B cell (primary cell): ENCODE measurements at places on chromosomes 7 and 10.

GRCh38 chr10:77084431-77085144 lies 553.0 kb downstream of the KCNMA1 start:
- H3K4me3 ChIP-seq, result no peak overlapping the region
- no peaks in the 10 kb centered on the region for H3K36me3 ChIP-seq
- no peaks in the 10 kb centered on the region for H3K4me1 ChIP-seq
- DNase-seq, result no peak
- no peak overlapping the region for H3K27ac ChIP-seq

DNA sequence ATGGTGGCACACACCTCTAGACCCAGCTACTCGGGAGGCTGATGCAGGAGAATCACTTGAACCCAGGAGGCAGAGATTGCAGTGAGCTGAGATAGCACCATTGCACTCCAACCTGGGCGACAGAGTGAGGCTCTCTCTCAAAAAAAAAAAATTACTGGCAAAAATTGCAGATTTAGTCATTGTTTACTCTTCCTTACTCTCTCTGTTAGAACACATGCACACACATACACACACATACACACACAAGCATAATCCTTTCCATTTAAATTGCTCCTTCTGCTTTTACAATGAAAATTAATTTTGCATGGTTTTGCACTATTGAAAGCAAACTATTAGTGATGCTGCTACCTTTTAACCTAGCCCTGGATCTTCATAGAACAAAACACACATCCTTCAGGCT lies 15.4 kb upstream of the UCN3 start:
- DNase-seq, result no peak
- H3K4me3 ChIP-seq, result no peak overlapping the region
- H3K27me3 ChIP-seq, result no peaks in the 10 kb centered on the region
- H3K27ac ChIP-seq, result no peak overlapping the region

DNA sequence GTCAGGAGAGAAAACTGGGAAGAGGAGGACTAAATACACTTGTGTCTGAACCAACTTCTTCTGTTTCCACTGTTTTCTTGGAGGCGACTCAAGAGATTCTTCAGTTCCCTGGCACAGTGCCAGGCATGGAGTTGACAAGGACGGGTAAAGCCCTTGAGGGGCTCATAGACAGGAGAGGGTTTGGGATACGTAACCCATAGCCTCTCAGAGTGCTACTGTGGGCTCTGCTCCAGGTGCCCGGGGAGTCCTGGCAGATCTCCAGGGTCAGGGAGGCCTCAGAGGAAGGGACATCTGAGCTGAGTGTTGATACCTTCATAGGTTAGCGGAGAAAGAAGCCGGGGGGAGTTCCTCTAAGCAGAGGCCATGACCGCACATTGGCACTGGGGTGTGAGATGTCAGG lies 42.0 kb downstream of the GALNT17 start:
- no peaks in the 10 kb centered on the region for H3K36me3 ChIP-seq
- H3K4me1 ChIP-seq, result no peaks in the 10 kb centered on the region
- no peak overlapping the region for H3K4me3 ChIP-seq
- no peak overlapping the region for H3K27ac ChIP-seq
- no peak for DNase-seq
- H3K27me3 ChIP-seq, result no peaks in the 10 kb centered on the region

GRCh38 chr7:99607548-99607947 lies 9.2 kb upstream of the ZSCAN25 start:
- DNase-seq, result no peak
- H3K4me3 ChIP-seq, result no peak overlapping the region
- no peak overlapping the region for H3K27ac ChIP-seq

DNA sequence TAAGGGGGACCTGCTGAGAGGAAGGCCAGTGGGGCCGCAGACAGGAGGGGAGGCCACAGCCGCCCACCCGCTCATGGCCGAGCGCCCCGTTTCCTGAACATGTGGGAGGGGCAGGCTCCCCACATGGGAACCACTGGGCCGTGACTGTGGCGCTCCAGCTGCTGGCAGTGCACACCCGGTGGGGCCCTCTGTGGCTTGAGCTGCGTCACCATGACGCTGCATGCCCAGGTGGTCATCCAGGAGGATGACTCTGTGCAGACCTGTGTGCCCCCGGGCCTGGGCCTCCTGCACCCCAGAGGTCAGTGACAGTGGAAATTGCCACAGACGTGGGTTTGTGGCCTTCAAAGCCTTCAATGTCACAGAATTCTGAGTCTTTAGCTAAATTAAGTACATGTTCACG lies 85.1 kb downstream of the MGMT start:
- H3K4me1 ChIP-seq, result peaks cover 6% of the 10 kb centered on the region
- no peaks in the 10 kb centered on the region for H3K36me3 ChIP-seq
- DNase-seq, result peak; percentile 38
- no peak overlapping the region for H3K27ac ChIP-seq

DNA sequence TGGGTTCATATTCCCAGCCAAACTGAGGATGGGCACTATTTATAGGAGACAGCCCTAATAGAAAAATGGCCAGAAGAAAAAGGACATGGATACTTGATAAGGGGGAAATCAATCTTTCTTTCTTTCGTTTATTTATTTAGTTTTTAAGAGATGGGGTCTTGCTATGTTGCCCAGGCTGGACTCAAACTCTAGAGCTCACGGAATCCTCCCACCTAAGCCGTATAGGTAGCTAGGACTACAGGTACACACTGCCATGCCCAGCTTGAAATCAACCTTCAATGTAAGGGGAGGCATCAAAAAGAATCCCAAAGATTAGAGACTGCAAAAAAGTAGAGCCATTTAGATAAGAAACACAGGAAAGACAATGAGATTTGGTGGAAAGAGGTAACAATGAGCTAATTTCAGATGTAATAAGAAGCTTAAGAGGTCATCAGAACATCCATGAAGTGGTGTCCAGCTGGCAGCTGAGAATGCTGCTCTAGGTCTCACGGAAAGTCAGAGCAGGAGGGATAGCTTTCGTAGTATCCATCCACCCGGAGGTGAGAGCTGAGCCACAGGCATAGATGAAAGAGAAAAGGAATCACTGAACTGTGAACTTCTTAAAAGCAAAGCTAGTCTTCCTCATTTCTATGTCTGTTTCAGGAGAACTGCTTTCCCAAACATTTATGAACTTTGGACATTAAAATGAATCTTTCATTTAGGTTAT lies 10.5 kb upstream of the ABLIM1 start:
- no peak overlapping the region for H3K4me3 ChIP-seq
- no peak overlapping the region for H3K27ac ChIP-seq
- H3K27me3 ChIP-seq, result no peaks in the 10 kb centered on the region
- no peaks in the 10 kb centered on the region for H3K36me3 ChIP-seq

DNA sequence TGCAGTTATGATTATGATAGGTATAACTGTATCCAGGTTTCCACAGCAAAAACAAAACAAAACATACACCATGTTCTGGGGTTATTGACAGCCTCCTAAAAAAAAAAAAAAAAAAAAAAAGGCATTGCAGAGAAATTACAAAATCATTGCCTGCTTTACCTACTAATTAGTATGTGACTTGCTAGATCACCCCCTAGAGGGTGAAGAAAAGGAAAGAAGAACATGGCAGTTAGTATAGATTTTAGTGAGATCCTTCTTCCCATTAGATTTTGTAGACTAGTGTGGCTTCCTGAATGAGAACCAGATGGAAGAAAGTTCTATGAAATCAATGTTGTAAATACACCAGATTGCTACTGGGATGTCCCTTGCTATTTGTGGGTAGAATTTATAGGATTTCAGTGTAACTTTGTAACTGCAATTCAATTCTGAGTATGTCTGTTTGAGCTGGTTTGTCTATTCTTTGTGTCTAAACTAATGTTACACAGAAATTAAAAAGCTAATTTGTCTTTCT lies 24.0 kb upstream of the AGBL3 start:
- H3K4me3 ChIP-seq, result no peak overlapping the region
- no peaks in the 10 kb centered on the region for H3K4me1 ChIP-seq
- H3K27ac ChIP-seq, result no peak overlapping the region
- DNase-seq, result no peak
- H3K36me3 ChIP-seq, result no peaks in the 10 kb centered on the region

- H3K4me1 ChIP-seq, result no peaks in the 10 kb centered on the region
- DNase-seq, result no peak
- no peaks in the 10 kb centered on the region for H3K27me3 ChIP-seq
- H3K4me3 ChIP-seq, result no peak overlapping the region
- H3K36me3 ChIP-seq, result no peaks in the 10 kb centered on the region
These were observed 53.6 kb upstream of the NRF1 start for GRCh38 chr7:129557686-129558481.

GRCh38 chr10:74417397-74417796 lies 266.4 kb downstream of the ADK start:
- H3K27ac ChIP-seq, result no peak overlapping the region
- H3K36me3 ChIP-seq, result no peaks in the 10 kb centered on the region
- no peak for DNase-seq

DNA sequence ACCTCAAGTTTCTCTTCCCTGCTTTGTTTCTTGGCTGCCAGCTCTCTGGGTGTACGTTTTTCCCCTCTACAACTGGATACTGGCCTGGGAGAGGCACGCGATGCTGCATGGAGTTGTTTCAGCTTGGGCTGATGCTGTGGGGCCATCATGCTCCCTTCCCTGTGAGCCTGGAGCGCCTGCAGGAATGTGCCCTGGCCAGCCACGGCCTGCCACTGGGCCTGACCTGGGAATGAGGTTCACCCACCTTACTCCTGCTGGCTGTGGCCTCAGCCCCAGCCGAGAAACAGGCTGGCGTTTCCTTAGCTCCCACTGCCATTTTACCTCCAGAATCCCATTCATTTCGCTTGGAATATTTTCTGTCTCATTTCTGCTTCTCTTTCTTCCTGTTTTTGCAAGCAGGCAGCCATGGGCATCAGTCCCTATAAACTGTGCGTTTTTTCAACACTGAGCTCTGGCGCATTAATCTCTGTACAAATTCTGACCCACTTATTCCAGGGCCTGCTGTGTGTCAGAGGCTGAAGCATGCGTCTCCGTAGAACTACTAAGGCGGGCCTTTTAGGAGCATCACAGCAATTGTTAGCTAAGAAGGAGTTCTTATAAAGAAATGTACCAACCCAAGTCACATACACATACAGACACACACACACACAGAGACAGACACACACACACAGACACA lies 57.9 kb downstream of the GATA3 start:
- H3K4me3 ChIP-seq, result no peak overlapping the region
- H3K27me3 ChIP-seq, result peaks cover 1% of the 10 kb centered on the region
- no peak overlapping the region for H3K27ac ChIP-seq
- DNase-seq, result no peak

- H3K4me3 ChIP-seq, result no peak overlapping the region
- no peaks in the 10 kb centered on the region for H3K4me1 ChIP-seq
- H3K27me3 ChIP-seq, result peaks cover 21% of the 10 kb centered on the region
- H3K27ac ChIP-seq, result no peak overlapping the region
These were observed 150.2 kb upstream of the NFE2L3 start for GRCh38 chr7:26001662-26002244.

- H3K4me1 ChIP-seq, result no peaks in the 10 kb centered on the region
- H3K27me3 ChIP-seq, result no peaks in the 10 kb centered on the region
- no peak overlapping the region for H3K4me3 ChIP-seq
These were observed 1286.3 kb upstream of the AUTS2 start for GRCh38 chr7:68311958-68312357.

- no peaks in the 10 kb centered on the region for H3K4me1 ChIP-seq
- H3K27ac ChIP-seq, result no peak overlapping the region
- DNase-seq, result no peak
- H3K36me3 ChIP-seq, result no peaks in the 10 kb centered on the region
- no peak overlapping the region for H3K4me3 ChIP-seq
- H3K27me3 ChIP-seq, result no peaks in the 10 kb centered on the region
These were observed 34.3 kb downstream of the JAKMIP3 start for GRCh38 chr10:132100091-132100481.

DNA sequence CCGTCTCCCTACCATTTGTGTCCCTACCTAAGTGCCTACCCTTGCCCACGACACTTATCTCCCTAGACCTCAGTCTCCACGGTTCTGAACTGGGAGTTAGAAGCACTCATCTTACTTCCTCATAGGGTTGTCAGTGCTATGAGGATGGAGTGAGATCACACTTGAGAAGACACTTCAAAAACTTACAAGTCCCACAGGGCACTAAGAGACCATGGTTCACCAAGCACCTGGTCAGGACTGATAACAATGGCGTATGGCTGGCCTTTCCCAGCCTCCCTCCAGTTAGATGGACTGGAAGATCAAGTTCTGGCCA lies 43.2 kb downstream of the KCNMA1 start:
- H3K4me1 ChIP-seq, result no peaks in the 10 kb centered on the region
- H3K27me3 ChIP-seq, result no peaks in the 10 kb centered on the region
- H3K4me3 ChIP-seq, result no peak overlapping the region
- DNase-seq, result peak; percentile 12
- H3K27ac ChIP-seq, result no peak overlapping the region

- no peak for DNase-seq
- no peaks in the 10 kb centered on the region for H3K27me3 ChIP-seq
- H3K36me3 ChIP-seq, result no peaks in the 10 kb centered on the region
- H3K27ac ChIP-seq, result no peak overlapping the region
- no peak overlapping the region for H3K4me3 ChIP-seq
- no peaks in the 10 kb centered on the region for H3K4me1 ChIP-seq
These were observed 18.7 kb upstream of the PCBD1 start for GRCh38 chr10:70906953-70907636.

DNA sequence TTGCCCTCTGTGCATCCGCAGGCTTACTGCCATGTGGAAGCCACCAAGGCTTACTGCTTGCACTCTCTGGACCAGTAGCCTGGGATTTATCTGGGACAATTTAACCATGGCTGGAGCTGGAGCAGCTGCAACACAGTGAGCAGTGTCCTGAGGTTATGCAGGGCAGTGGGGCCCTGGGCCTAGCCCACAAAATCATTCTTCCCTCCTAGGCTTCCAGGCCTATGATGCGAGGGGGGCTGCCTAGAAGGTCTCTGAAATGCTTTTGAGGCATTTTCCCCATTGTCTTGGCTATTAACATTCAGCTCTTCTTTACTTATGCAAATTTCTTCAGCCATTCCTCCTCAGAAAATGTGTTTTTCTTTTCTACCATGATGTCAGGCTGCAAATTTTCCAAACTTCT lies 313.6 kb upstream of the CDC14C start:
- H3K27me3 ChIP-seq, result no peaks in the 10 kb centered on the region
- no peak overlapping the region for H3K27ac ChIP-seq
- no peaks in the 10 kb centered on the region for H3K4me1 ChIP-seq
- DNase-seq, result no peak
- H3K4me3 ChIP-seq, result no peak overlapping the region

DNA sequence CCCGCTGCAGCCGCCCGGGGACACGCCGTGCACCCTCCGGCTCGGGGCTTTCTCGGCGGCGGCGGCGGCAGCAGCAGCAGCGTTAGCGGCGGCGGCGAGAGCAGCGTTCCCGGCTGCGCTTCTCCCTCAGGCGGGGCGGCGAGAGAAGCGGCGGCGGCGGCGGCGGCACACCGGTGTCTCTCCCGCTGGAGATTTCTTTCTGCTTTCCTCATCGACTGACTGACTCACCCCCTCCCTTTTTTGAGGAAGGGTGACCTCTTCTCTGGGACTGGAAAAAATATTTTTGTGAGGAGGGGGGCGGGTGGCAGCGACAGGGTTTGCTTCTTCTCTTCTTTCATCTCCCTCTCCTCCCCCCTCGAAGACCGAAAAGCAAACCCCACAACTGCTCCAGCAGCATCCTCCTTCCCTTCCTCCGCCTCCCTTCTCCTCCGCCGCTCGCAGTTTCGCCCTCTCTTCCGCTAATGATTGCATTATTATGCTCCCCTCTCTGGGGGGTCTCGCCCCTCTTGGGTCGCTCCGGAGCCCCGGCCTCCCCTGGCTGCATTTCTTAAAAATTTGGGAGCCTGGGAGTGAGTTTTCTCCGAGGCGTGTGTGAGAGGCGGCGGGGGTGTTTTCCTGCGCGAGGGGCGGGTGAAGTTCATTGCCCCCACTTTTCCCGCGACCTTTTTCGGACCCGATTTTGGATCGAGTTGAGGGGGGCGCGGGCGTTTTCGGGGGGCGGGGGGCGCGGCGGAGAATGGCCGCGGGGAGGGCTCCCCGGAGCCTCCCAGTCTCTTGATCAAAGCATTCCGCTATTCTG lies 411 bp downstream of the AUTS2 start:
- peak overlapping the region; percentile 69 for H3K4me3 ChIP-seq
- H3K27me3 ChIP-seq, result peaks cover 3% of the 10 kb centered on the region
- peak overlapping the region; percentile 32 for H3K27ac ChIP-seq
- H3K4me1 ChIP-seq, result peaks cover 18% of the 10 kb centered on the region
- DNase-seq, result no peak
